Progenitor cell of endocrine pancreas (in vitro differentiated cells): ENCODE measurements at places on chromosomes 16 and 17. TPM values are rescaled to one million over a fixed set of nuclear protein-coding genes. Genes with fewer than 3 reads are reported as not detected.

Gene KRTAP4-9
- not detected in 2 replicates for total RNA-seq

Gene ELMO3
- total RNA-seq: 5.4 and 5.5 TPM in 2 replicates

Gene CAVIN1
- total RNA-seq: 1.1 and 1.8 TPM in 2 replicates

Gene TMC8
- total RNA-seq: 0.12 and 0.58 TPM in 2 replicates
